H1 (cell line): ENCODE measurements at places on chromosomes 13 and 19.
A peak's percentile ranks its signal among the peaks of the same experiment; 100 is the strongest.

GRCh38 chr13:49022472-49023144 is 46.9 kb downstream of the FNDC3A start:
- no peak for DNase-seq

DNA sequence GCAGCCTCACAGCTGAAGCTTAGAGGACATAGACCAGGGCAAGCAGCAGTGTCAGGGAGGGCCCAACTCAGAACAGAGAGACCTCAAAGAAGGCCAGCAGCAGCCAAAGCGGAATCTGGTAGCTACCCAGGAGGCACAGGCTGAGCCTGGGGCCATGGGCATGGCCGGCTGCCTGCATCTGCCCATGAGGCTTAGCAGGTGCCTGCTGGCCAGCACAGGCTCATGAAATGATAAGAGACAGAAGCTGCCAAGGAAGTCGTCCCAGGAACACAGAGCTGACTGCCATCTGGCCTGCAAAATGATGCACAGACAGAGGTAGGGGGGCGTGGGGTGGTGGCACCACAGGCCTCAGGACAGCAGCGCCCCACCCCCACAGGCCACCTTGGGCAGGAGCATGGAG is 29.2 kb downstream of the TUBA3C start:
- DNase-seq = no peak

GRCh38 chr13:111061358-111062045 is 53.6 kb upstream of the ARHGEF7 start:
- no peak for DNase-seq

DNA sequence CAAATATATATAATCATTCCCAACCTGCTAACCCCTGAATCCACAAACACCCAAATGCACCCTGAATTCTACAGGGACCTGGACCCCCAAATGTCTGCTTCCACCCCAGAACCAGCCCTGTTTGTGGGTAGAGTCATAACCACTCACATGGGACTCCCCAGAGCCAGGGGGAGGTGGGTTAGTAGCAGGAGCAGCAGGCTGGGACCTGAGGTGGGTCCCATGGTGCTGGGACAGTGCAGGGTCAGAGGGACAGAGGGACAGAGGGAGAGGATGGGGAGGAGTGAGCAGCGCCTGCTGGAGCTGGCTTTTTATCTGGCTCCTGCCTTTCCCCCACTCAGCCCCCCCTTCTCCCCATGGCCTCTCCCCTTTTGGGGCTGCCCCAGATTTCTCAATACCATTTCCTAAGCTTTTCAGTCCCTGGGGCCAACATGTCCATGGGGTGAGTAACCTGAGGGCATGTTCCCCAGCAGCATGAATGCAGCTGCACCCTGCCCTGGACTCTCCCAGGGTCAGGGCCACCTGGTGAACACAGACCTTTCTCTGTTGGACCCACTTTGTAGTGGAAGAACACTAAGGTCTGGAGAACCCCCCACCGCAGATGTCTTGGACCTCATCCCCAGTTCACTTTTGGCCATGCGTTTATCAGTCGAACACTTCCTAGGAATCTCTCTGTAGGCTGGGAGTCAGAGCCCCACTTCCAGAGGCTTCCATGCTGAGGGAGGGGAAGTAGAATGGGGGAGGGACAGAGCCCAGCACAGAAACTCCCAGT is at the start of gene C3:
C3 (minus strand) TSS at position 282 of the 769 bp plus-strand sequence; CDS start at position 221, 61 bp downstream.
- DNase-seq = no peak

- DNase-seq = no peak
Observed at GRCh38 chr19:15108145-15108844, 1.1 kb downstream of the SYDE1 start.

- peak; percentile 69 for DNase-seq
Observed at GRCh38 chr19:42132030-42132628, at the start of gene POU2F2. TSS of gene POU2F2 (minus strand) at chr19:42132446. CDS start at chr19:42132411, 35 bp downstream.

GRCh38 chr13:72258340-72258981 is 391.5 kb upstream of the DACH1 start:
- DNase-seq = peak; percentile 52

DNA sequence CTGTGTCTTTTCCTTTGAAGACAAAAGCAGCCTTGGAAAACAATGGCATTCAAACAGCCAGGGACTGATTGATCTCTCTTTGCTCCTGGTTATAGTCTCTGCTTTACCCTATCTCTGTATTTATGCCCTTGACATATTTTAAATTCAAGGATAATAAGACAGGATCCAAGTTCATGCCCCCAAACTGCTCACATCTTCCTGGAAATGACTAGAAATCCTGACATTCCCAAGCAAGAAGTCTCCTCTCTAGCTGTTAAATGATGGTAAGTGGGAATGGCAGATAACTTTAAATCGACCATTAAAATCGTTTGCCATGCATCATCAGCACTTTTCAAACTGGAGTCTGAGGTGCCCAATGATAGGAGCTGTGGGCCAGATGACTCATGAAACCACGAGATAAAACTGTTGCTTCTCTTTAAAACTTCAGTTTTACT is 435.6 kb downstream of the FOXO1 start:
- no peak for DNase-seq

GRCh38 chr19:45391871-45392665 is 12.8 kb downstream of the PPP1R13L start:
- no peak for DNase-seq

DNA sequence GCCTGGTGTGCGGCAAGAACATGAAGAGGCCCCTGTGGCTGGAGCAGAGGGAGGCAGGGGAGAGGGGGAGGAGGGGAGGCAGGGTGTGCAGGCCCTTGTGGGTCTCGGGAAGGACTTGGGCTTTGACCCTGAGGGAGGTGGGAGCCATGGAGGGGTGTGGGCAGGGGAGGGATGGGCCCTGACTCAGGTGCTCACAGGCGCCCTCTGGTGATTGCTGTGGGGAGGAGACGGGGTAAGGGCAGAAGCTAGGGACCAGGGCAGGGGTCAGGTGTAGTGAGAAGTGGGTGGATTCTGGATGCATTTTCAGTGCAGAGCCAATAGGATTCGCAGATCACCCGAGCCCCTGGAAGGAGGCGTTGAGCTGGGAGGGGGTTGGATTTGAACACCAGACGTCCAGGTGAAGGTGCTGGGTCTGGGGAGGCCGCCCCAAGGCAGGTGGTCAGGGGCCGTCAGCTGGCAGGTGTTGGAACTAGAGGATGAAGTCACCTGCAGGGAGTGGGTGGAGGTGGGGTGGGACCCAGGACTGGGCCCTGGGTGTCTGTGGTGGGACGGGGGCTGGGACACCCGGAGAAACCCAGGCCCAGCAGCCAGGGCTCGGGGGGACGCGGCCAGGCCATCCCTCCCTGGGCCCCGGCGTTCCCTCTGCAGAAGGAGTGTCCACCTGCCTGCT is 185.4 kb downstream of the KDM4B start:
- no peak for DNase-seq

DNA sequence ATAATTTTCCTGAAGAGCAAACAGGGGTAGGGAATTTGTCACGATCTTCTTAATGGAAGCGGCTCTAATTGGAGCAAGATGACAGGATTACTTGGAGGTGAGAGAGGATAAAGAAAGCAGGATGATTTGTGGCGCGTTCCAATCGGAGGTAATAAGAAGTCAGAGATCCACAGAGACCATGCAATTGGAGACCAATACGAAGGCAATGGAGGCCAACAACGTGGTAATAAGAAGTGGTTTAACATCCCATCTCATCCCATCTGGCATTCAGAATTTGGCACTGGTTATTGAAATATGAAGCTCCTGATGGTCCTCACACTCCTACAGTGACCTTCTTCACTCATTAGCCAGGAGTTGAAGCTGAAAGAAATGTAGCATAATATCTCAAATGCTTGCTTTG is 130.6 kb downstream of the DLEU7 start:
- DNase-seq = no peak

GRCh38 chr13:52070929-52071523 is 46.5 kb downstream of the UTP14C start:
- DNase-seq = no peak

DNA sequence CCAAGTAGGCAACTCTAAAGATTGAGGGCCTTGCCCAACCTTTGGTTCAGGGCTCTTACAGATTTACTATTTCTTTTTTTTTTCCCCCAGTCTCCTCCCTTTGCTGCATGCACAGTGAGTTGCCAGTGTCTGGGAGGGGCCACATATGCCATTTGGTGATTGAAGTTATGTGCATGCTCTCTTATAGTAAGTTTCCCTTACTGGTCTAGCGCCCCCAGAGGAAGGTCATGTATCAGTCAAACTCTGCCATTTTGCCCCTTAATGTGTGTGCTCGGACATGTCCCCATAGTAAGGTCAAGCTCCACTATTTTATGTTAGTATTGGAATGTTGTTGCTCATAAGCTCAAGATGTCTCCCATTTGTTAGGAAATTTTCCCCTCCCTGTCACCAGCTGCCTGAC is 1138.0 kb upstream of the SLC10A2 start:
- no peak for DNase-seq

- peak; percentile 38 for DNase-seq
Observed at GRCh38 chr13:96089749-96090239, at the start of gene HS6ST3. TSS of gene HS6ST3 (plus strand) at chr13:96090107.

GRCh38 chr19:17078036-17078919 is 2.7 kb downstream of the MYO9B start:
- no peak for DNase-seq

GRCh38 chr13:67090856-67091255 is 139.3 kb downstream of the PCDH9 start:
- DNase-seq = no peak

- no peak for DNase-seq
Observed at GRCh38 chr13:72726726-72727416, 558 bp downstream of the MZT1 start.

- DNase-seq = no peak
Observed at GRCh38 chr19:38970664-38971532, 4.6 kb downstream of the FBXO17 start.

GRCh38 chr13:98782654-98783053 is 30.2 kb upstream of the SLC15A1 start:
- DNase-seq = no peak

- no peak for DNase-seq
Observed at GRCh38 chr19:33520844-33521479, 629 bp downstream of the PEPD start.

- DNase-seq = peak; percentile 51
Observed at GRCh38 chr13:33125821-33126570, 109.8 kb downstream of the KL start.

DNA sequence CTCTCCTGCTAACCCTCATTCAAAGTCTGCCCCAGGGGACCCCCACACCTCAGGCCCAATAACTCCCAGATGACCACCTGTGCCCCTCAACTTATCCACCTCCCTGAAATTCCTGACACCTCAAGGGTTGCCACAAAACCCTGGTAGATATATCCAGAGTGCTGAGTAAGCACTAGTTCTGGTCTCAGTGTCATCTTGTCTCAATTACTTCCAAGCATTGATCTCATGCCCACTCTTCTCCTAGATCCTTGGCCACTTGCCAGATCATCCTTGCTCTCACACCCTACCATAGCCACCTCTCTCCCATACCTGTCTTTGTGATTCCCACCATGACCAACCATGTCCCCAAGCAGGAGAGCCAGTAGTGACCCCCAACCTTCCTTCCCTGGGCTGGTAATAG is 2.0 kb downstream of the ZNF416 start:
- no peak for DNase-seq

- DNase-seq = peak; percentile 77
Observed at GRCh38 chr19:18000915-18001776, 6.8 kb upstream of the ARRDC2 start.

DNA sequence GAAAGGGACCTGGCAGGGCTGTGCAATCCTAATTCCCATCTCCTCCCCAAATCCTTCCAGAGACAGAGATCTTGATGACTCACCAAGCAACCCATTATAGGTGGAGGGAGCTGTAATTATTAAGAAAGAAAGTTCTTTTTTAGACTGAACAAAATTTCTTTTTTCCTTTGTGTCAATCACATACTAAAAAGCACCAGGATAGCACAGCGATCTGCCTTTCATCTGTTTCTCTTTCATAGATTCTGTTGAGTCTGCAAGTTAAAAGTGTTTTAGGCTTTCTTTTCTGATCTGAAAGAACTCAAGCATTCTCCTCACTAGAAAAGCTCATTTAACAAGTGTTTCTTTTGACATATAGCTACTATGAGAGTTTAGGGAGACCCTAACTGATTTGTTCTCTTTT is 222.8 kb downstream of the DCT start:
- DNase-seq = no peak

DNA sequence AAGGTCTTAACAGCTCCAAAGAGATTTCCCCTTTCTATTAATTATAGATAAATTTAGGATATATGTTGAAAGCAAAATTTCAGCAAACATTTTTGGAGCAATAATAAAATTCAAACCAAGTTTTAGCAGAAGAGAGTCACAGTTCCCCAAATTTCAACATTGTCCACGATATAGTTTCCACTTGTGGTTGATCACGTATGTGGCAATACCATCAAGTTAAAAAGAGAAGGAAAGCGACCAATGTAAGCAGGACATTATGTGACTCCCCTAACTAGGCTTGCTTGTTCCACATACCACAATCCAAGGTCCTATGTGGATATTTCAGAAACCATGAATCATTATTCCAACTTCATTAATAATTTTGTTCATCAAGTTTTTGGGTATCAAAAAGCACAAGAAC is 52.8 kb downstream of the ELF1 start:
- no peak for DNase-seq

DNA sequence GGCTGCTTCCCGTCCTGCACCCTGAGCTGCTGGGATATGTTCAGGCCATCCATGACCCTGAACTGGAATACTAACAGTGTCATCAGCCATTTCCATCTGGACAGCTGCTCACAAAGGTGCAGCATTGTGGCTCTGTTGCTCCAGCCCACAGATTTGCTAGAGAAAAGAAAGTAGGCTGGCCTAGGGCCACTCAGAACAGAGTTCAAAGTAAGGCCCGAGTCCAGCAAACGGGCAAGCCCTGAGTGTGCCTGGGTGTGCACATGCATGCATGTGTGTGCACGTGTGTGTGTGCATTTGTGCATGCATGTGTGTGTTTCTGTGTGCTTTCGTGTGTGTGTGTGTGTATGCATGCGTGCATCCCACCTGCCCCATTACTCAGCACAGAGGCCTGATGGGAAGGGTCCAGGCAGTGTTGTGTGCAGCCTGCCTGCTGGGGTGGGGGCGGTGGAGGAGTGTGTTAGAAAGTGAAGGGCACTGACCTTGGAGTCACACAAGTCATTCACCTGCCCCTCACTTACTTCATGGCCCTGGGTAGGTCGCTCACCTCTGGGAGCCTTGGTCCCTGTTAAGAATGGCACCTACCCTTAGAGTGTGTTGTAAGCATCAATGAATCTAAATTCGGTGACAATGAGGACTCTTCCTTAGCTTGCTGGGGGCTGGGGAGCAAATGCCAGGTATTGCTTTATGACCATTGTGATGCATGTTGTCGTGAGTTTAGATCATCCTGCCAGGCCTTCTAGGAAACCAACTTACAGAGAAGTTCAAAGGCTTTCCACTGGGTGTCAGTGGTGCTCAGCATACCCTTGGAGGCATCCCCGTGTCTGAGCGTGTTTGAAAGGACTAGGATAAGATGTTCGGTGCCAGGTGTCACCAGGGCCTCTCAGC is 53.2 kb downstream of the GPR12 start:
- no peak for DNase-seq
